ENCODE measurements at places on chromosomes 3 and 15.

GRCh38 chr3:141103067-141103466 is 51.9 kb downstream of the SPSB4 start:
- DNase-seq: no peak

GRCh38 chr3:22933841-22934116 is 269.3 kb upstream of the UBE2E2 start:
- DNase-seq: no peak

- no peak for DNase-seq
Observed at GRCh38 chr3:177060492-177060891, 136.8 kb downstream of the TBL1XR1 start.

DNA sequence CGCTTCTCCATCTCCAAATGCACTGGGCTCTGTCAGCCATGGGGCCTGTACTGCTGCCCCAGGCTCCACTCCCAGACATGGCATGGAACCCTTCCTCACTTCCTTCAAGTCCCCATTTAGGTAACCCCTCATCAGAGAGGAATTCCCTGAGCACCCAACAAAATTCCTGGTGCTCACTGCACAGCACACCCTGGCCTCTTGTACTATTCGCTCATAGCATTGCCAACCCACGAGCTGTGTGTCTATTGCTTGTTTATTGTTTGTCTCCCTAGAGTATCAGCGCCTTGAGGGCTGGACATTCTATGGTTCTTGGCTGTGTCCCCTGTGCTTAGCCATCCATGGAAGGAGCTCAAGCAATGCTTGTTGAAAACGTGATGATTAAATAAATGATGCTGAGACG is 46.1 kb upstream of the SLCO2A1 start:
- DNase-seq: no peak

- DNase-seq: no peak
Observed at GRCh38 chr3:184582646-184583577, 21.3 kb downstream of the EPHB3 start.

- DNase-seq: no peak
Observed at GRCh38 chr3:11381141-11381540, 108.9 kb downstream of the ATG7 start.

DNA sequence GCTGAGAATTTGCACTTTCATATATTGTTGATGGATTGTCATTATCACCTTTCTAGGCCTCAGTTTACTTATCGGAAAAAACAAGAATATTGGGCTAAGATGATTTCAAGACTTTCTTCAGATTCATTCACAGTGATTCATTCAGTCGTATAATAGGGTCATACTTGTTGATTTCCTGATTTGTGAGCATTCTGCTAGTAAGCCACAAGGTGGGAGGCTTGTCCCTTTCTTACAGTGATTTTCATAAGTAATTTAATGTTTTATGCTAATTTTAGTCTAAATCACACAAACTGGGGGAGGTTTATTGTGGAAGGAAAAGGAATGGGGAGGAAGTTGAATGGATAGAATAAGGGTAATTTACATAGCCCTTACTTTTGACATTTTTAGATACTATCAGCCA is 126.8 kb upstream of the GOLGA6L4 start:
- DNase-seq: no peak

- DNase-seq: no peak
Observed at GRCh38 chr3:129415830-129416229, 12.6 kb downstream of the EFCAB12 start.

DNA sequence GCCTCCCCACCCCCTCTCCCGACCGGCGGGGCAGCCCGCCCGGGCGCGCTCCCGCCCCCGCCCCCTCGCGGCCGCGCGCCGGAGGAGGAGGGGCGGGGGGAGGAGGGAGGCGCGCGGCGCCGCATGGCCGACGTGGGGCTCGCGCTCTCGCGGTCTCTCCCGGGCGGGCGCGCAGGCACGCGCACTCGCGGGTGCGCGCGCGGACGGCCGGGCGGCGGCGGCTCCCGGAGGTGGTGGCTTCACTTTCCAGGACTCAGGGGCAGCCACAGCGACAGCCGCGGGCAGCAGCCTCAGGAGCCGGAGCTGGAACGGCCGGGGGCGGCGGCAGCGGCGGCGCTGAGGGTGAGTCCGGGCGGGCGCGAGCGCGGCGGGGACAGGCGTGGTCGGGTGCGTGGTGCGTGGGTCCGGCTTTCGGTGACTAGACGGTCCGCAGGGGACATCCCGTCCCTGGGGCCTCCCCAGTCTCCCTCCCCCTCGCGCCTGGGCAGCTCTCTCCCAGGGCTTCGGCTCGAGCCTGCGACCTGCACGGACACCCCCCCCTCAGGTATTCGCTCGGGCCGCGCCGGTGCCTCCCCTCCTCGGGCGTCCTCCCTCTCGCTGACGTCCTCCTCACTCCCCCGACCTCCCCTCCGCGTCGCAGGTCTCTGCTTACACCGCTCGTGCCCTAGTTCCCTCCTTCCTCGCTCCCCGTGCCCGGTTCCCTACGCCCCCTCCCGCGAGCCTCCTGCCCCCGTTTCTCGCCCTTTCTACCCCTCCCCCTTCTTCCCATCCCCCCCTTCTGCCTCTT is at the start of gene UBE2E2:
Gene UBE2E2, plus strand, starts transcription at position 407 of the 787 bp plus-strand sequence.
- peak; percentile 88 for DNase-seq

DNA sequence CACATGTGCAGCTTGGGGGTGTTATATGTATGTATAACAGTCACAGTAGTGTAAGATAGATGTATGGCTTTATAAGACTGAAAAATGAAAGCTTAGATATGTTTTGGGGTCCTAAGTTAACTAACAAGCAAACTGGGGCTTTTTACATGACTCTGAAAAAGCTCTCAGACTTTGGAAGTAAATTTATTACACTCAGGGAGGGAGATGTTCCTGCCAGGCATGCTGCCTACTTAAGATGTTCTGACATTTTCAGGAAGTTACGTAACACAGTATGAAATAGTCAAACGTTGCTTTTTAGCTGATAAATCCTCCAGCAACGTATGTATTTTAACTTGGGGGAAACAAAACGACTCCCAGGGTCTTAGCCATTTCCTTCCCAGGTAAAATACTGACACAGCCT is 1.7 kb upstream of the IFT57 start:
- no peak for DNase-seq

- DNase-seq: no peak
Observed at GRCh38 chr15:63595065-63595464, 2.1 kb upstream of the FBXL22 start.

DNA sequence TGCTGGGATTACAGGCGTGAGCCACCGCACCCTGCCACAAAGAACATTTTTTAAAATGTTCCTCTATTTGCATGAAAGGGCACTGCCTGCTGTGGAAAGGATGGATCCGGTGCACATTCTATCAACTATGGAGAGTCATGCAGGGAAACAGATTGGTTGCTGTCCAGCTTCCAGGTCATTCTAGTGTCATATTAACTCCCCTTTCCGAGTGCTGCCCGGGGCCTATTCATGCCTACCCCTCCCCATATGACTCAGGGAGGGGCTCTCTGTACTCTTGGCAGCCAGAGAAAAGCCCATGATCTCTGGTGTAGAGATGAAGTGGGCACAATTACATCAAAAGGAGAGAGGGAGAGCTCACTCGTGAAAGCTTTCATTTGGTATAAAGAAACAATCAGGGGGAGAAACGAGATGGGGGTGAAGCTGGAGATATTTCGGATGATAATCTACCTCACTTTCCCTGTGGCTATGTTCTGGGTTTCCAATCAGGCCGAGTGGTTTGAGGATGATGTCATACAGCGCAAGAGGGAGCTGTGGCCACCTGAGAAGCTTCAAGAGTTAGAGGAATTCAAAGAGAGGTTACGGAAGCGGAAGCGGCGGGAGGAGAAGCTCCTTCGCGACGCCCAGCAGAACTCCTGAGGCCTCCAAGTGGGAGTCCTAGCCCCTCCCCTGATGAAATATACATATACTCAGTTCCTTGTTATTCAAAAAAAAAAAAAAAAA is 16.1 kb upstream of the AHSG start:
- no peak for DNase-seq

DNA sequence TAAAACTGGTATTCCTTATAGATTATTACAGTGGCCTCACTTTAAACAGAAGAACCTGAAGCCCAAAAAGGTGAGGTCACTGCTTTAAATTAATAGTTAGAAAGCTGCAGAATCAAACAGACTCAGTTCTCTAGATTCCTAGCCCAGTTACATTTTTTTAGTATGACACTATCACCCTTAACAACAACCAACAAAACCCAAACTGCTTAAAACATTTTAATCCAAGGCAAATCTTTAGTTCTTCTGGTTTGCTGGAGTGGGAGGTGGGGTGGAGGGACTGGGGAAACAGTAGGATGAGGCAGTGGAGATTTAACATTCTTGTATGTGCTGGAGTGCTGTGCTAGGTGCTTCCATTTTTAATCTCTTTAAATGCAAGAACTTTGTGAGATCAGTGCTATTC is 631.6 kb upstream of the KCNMB2 start:
- no peak for DNase-seq

DNA sequence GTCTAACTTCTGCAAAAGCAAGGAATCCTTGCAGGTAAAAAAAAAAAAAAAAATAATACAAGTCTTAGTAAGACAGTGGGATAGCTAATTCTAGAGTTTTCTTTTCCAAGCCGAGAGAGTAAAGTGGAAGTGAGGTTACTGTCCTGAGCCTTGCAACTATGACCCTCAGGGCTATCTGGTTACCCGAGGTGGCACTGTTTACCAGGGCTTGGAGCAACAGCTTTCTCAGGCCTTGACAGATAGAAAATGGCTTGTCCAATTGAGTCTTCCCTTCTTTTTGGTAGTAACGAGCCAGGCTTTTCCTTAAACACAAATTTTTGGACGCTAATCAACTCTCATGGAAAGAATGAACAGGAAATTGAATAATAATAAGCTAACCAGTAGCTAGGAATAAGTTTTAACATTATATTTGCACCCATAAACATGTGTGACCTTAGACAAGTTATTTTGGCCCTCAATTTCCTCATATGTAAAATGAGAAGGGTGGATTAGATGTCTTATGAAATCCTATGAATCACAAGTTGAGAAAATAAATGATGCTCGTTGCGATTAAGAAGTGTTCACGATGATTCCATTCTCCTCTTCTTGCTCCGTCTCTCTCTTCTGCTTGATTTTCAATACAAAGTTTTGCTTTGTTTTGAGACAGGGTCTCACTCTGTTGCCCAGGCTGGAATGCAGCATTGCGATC is 236.9 kb upstream of the KBTBD8 start:
- DNase-seq: no peak

DNA sequence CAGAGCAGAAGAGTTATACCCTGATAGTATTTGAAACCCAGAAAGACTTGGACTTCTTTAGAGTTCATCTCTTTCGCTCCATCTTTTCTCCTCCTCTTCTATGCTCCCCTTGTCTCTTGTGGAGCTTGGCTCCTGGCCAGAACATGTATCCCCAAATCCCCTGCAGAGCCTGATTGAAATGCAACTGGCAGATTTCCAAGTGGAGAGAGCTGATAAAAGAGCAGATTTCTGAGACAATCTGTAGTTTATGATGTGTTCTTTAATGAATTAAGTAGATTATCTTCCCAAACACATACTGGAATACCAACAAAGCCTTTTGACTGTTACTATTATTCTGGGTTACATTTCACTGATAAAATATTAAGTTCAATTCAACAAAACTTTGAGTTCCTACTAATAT is 33.4 kb downstream of the UNC13C start:
- no peak for DNase-seq

DNA sequence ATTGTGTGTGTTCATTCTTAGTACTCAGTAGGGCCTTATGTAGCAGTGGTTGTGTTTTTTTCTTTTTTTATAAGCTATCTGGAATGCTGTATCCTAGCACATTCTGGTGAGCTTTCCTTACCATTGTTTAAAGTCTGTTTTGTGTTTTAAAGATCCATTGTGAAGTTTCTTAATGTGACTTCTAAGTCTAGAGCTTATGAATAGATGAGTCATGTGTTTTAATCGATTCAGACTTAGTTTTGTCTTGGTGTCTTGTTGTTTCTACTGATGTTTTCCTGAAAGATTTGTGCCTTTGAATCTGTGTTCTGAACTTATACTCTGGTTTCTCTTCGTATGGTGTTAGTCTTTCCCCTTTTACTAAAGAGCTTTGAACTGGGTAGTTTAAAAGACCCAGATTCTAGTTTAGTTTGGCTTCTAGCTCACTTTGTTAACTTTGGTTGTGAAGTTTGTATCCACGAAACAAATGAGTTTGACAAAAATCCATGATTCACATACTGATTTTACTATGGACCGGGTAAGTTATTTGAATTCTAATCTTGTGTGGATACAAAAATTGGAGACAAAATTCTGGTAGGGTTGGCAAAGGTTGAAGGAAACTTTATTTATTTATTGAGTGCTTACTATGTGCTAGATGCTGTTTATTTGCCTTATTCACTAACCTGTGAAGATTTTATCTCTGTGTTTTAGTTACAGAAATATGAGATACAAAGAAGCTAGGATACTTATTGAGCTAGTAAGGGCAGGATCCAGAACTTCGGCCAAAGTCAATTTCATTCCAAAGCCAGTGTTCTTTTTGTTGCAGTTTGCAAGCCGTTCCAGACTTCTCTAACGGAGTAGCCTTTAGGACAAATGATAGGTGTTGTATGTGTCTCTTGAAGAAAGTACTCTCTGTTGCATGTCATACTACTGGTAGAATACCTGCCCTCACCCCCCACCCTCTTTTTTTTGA is 24.8 kb downstream of the AKAP13 start:
- DNase-seq: no peak

- DNase-seq: no peak
Observed at GRCh38 chr3:80526153-80526552, 758.4 kb upstream of the ROBO1 start.

All from GM12892 (cell line).